ENCODE measurements at places on chromosomes 1 and 21.

DNA sequence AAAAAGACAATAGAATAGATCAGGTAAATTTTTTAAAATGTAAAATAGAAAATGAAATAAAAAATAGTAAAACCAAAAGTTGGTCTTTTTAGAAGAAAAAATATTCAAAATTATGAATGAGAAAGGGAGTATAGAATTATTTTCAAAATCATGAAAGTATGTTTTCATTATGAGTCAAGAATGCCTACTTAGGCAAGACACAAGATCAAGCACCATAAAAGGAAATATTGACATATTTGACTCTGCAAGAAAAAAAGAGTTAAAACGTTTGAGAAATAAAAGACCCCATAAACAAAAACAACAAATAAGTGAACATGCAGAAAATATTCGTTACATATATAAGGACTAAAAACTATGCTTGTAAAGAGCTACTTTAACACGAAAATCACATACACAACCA lies 4.8 kb upstream of the COX20 start:
- no peak for DNase-seq

GRCh38 chr1:160401487-160401805 lies 1.1 kb downstream of the VANGL2 start:
- DNase-seq, result no peak

DNA sequence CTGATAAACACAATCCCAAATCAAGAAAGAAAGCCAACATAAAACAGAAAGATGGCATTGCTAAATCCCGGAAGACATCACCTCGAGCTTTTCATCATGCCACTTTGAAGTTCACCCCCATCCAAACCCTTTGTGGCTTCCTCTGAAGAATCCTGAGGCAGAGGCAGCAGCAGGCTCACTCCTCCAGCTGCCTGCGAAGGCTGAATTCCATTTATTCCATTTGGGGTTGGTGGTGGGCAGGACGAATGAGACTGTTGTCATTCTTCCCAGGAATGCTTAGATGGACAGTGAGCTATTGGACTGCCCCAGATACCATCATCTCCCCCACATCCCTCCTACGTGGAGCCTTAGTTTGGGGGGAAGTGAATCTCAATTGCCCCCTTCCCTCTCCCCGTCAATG lies 437.5 kb downstream of the SMYD3 start:
- no peak for DNase-seq

DNA sequence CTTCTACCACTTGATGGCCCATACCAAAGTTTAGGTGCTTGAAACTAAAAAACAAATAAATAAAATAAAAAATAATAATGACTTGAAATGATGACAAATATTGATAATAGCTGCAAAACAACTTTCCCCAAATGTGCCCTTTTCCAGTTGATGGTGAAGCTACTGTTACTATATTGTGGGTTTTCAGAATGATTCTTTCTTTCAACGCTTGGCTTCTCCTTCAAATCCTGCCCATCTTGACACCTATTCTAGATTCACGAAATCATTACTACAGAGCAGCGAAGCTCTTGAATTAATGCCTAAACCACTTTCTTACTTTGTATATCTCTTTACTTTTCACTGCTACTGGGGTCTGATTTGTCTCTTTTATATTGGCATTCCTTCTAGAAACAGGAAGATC lies 9.2 kb upstream of the C1orf141 start:
- DNase-seq, result no peak

GRCh38 chr21:46568562-46568961 lies 36.3 kb downstream of the S100B start:
- DNase-seq, result no peak

GRCh38 chr21:33035147-33035546 lies 9.4 kb downstream of the OLIG2 start:
- DNase-seq, result no peak

All from midbrain (tissue), 1 donor.